ENCODE measurements at places on chromosomes 3 and 15. TPM values are rescaled to one million over a fixed set of nuclear protein-coding genes. Genes with fewer than 3 reads are reported as not detected.

SEC22C gene
- 52.1 TPM for total RNA-seq

UBA5 gene
- total RNA-seq: 46.8 TPM

UPK1B gene
- 20.1 TPM for total RNA-seq

MRAS gene
- total RNA-seq: 2.7 TPM

SKIL gene
- 113 TPM for total RNA-seq

SGO1 gene
- 0.14 TPM for total RNA-seq

C3orf18 gene
- total RNA-seq: 0.68 TPM

TUBGCP5 gene
- 21.1 TPM for total RNA-seq

PDE8A gene
- total RNA-seq: 23.1 TPM
